ENCODE measurements at places on chromosomes 7 and 10.

DNA sequence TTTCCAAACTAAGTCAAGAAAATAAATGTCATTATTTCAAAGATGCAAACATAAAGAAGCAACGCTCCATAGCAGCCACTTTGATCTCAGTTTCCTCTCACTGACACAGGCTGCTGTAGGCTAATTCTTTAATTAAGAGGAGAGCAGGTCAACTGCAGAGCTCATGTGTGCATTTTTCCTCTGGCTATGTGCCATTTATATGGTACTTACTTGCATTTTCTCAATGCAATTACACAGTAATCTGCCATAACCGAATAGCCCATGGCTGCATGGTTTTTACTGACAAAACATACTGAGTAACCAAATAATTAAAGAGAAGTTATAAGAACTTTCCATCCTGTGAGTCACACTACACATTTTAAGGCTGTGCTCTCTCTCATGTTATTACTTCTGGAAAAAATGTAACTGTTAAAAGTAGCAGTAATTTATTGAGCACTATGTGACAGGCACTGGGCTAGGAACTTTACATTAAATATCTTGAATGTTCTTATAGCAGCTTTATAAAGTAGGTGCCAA lies 122.0 kb downstream of the ELAPOR2 start:
- DNase-seq, result no peak

- DNase-seq, result no peak
These were observed 239.5 kb upstream of the PPP1R3A start for GRCh38 chr7:114158275-114158674.

- DNase-seq, result no peak
These were observed 51.7 kb upstream of the NCF1 start for GRCh38 chr7:74722153-74722552.

GRCh38 chr7:90747516-90747915 lies 151.4 kb downstream of the CDK14 start:
- no peak for DNase-seq

DNA sequence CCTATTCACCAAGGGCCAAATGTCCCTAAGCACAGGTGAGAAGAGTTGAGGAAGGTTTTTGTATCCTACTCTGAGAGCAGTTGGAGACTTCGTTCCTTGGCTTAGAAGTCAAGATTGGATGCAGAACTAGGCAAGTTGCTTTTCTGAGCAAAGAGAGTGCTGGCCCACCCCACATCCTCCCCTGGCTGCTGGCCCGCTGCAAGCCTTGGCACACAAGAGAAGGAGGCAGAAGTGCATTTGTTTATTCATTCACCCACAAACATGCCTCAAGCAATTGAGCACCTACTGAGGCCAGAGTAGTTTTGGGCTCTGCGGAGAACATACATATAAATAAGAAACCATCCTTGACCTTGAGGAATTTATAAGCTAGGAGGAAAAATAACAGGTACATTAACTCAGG lies 318.9 kb downstream of the KCNMA1 start:
- DNase-seq, result no peak

DNA sequence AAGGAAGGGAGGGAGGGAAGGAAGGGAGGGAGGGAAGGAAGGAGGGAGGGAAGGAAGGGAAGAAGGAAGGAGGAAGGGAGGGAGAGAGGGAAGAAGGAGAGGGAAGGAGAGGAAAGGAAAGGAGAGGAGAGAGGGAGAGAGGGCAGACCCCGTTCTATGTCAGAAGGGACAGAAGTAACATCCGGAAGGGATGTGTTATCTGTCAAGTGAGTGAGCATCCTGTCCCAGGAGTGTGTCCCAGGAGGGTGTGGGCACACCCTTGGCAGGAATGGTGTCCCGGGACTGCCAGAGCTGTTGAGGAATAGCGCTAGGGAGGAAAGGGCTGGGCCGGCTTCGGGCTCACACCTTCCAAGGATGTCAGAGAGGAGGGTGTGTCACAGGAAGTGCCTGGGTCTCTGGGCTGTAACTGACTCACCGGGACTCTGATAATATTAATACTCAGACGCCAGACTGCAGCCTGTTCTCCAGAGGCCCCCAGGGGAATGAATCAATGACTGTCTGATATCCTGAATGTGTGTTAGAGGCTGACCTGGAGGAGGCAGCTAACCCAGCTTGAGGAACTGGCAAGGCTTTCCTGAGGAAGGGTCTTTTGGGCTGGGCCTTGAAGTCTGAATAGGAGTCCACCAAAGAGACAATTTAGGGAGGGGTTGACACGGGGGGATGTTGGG lies 125.6 kb upstream of the TNRC18 start:
- no peak for DNase-seq

- no peak for DNase-seq
These were observed 26.4 kb downstream of the FBXW4 start for GRCh38 chr10:101668566-101668965.

DNA sequence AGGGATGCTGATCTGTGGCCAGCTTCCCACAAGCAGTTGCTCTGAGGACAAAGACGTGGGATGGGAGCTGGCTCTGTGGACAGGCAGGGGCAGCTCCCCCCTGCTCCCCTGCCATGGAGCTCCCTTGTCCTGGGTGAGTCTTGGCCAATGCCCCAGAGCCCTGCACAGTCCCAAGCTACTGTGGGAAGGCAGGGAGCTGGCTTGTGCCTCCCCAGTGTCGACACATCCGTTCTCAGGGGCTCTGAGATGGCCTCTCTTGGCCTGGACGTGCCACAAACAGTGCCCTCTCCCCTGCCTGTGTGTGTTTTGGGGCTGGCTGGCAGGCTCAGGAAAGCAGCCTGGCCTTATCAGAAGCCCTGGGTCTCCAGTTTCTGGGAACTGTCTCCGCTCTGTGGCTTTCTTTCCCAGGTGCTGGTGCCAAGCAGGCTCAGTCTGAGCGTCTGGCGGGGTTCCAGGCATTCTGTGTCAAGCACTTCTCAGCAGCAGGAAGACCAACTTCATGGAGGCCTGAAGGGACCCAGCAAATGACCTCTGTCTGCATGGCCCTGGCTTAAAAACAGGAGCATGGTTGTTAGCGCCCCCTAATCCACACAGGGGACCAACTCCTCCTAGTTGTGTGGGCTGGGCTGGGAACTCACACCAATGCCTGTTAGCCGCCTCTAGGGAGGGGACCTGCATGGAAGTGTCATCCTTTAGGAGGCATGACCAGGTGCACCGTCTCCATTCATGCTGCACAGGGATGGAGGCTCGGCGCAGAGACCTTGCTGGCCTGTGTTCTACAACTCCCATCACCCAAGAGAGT lies 375.2 kb downstream of the RPS24 start:
- DNase-seq, result no peak

GRCh38 chr10:132062116-132062515 lies 3.6 kb upstream of the JAKMIP3 start:
- DNase-seq, result no peak

GRCh38 chr7:121244120-121244870 lies 84.5 kb upstream of the WNT16 start:
- no peak for DNase-seq

- no peak for DNase-seq
These were observed 199.4 kb upstream of the TCF7L2 start for GRCh38 chr10:112750427-112751167.

DNA sequence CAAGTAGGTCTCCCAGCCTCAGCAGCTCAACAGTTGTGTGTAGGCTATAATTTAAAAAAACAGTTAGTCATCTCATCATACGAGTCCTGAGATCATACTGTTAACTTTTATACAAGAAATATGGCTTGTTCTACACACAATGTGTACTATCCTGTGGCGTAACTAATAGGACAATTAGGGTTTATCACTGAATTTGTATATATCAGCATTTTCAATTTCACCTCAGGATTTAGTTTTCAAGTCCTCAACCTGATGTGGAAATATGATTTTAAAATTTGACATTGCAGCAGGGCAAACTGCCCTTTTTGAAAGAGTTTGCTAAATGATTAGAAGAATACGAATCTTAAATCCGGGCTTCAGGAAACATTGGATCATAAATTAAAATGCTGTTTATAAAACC lies 237.2 kb upstream of the CTBP2 start:
- no peak for DNase-seq

DNA sequence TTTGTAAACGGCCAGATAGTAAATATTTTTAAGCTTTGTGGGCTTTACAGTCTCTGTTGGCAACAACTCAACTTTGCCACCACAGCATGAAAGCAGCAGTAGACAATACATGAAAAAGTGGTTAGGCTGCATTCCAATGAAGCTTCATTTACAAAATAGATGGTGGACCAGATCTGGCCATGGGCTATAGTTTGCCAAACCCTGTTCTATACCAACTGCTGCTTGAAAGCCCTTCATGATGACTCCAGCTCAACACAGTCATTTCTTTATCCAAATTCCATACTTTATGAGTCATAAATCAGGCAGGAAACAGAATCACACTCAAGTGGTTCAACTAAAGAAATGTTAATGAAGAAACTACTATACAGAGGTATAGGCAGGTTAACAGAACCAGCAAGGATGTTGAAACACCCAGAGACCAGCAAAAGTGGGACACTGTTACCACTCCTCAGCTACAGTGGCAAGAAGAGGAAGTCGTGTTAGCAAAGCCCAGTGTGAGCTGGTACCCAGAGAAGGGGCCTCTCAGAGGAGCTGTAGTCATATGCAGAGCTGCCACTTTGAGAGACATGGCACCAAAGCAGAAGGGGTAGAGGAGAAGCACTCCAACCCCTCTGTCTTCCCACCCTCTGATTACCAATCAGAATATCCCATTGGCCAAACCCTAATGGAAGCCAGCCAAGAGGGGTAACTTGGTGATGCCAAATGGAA lies 72.5 kb downstream of the PRLHR start:
- DNase-seq, result no peak

GRCh38 chr10:96873756-96874467 lies 41.8 kb downstream of the LCOR start:
- DNase-seq, result no peak

DNA sequence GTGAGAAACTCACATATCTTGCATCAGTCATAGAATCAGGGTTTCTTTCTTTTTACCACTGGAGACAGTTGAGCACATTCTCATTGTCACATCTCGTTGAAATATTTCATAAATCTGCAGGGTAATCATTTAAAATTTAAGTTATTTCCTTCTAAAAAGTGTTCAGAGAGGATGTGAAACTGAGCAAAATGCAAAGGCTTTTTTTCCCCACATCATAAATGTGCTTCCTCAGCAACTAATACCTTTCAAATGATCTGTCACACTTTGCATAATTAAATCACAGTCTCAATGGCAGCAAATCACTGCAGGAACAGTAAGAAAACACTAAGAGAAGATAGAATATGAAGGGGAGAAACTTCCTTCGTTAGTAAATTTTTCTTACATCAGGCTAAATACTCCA lies 187.5 kb downstream of the EVX1 start:
- DNase-seq, result no peak

- DNase-seq, result no peak
These were observed 2.3 kb downstream of the THNSL1 start for GRCh38 chr10:25018703-25019102.

DNA sequence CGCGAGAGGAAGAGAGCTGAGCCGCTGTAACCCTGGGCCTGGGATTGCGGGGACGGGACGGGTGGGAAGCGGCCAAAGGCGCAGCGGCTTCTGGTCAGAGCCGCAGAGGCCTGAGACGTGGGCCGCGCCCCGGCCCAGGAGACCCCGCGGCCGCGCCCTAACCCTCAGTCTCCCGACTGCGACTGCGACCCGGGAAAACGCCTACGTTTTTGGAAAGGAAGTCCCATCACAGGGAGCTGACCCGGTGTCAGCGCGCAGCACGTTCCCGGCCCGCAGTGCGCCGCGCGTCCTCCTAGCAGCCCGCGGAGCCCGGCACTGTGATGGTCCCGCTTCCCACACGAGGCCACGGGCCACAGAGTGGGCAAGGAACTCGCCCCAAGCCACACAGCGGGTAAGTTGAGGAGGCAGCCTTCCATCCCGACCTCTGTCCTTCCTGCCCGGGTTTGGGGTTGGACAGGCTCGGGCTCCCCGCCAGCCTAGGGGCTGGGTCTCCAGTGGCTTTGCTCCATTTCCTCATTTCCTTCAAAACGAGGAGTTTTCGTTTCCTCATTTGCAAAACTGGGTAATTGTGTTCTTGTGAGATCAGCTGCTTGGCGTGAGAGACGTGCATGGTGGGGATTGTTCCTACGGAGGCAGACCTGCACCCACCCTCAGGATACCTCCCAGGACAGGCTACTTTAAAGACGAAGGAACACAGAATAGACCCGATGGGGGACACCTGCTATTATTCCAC lies 1.2 kb downstream of the GPNMB start:
- no peak for DNase-seq

DNA sequence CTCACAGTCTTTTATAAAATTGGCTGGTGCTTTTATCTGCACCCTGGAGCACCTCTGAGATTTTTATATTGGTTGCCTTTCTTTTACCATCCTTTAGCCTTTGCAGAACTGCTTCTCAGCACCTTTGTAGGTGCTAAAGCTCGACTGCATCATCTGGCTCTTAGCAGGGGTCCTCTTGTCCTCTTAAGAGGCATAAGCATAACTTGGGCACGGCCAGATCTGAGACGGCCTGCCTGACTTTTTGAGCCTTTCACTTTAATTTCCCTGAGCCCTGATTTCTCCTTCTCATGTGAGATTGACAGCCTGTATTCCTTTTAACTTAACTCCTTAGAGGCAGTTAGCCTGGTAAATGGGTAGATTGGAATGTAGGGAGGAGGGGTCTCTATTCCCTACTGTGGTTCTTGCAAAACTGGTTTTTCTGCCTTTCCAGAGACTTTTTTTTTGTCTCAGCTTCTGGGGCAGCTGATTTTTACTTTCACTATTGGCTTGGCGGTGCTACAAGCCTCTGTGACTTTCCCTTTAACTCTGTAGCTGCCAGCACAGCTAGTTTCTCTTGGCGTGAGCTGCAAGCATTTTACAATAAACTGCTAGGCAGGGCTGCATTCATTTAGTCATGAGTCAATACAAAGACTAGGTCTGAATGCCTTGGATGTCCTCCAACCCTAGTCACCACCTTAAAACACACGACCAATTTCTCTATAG lies 24.0 kb downstream of the ZPBP start:
- DNase-seq, result no peak

GRCh38 chr10:80582286-80582960 lies 44.7 kb downstream of the SH2D4B start:
- DNase-seq, result no peak

GRCh38 chr10:120805014-120805812 lies 45.9 kb upstream of the WDR11 start:
- DNase-seq, result no peak

DNA sequence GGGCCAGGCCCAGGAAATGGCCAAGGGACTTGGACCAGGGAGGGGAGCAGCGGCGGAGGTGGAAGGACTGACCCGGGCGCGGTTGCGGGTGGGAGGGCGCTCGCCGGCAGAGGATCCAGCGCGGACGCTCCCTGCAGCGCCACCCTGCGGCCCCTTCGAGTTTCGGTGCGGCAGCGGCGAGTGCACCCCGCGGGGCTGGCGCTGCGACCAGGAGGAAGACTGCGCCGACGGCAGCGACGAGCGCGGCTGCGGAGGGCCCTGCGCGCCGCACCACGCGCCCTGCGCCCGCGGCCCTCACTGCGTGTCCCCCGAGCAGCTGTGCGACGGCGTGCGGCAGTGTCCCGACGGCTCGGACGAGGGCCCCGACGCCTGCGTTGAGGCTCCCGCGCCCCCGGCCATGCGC lies 16.8 kb upstream of the ZNF467 start:
- DNase-seq, result peak; percentile 15
